ENCODE measurements at places on chromosomes 12 and 14.

DNA sequence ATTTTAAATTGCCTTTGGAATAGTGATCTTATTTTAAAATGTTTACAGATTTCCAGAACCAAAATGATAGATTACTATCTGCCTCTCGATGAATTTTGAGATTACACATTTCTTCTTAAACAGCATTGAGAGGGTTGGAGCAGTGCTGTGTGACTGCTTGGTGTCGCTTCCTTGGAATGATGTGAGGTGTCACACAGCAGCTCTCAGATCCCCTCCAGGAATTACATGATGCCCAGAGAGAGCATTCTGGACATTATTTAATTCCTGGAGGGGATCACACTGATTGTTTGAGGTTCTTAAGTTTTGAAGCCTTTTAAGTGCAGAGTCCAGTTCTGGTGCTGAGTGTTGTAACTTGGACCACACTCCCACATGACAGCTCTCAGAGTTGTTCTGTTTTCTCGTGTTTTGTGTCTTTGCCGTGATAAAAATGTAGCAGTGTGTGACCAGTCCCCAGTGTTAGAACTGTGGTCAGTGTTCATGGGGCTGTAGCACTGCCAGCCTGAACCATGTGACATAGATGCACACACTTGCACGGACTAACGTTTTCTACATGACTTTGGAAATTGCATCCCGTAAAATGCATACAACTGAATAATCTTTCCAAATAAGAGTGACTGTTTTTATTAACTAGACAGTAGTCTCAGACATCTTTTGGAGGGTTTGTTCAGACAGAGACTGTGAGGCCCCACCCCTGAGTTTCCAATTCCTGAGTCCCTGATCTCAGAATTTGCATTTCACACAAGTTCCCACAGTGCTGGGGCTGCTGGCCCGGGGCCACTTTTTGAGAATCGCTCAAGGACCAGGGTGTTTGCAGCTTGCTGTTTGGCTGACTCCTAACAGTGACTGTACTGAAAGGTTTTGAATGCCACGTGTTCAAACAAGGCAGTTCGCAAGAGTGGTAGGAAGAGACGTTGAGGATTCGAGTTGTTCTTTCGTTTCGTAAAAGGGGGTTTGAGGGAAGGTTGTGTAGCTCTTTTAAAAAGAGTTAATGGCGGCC lies 26.0 kb downstream of the XRCC3 start:
- DNase-seq, result no peak

DNA sequence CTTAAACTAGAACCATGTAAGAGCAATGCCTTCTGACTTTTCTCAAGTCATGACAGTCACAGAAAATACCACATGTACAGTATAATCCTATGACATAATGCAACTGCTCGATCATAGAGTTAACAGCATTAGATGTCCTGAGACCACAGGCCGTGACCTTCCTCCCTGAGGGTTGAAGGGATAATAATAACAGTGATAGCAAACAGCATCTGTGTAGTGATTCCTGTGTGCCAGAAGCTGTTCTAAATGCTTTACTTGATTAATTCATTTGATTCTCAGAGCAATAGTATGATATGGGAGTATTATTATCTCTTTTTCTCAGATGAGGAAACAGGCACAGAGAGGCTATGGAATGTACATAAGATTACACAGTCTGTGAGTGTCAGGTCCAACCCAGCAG lies 53.2 kb downstream of the SLC35F4 start:
- no peak for DNase-seq

GRCh38 chr12:93287149-93287548 lies 90.6 kb upstream of the NUDT4 start:
- no peak for DNase-seq

DNA sequence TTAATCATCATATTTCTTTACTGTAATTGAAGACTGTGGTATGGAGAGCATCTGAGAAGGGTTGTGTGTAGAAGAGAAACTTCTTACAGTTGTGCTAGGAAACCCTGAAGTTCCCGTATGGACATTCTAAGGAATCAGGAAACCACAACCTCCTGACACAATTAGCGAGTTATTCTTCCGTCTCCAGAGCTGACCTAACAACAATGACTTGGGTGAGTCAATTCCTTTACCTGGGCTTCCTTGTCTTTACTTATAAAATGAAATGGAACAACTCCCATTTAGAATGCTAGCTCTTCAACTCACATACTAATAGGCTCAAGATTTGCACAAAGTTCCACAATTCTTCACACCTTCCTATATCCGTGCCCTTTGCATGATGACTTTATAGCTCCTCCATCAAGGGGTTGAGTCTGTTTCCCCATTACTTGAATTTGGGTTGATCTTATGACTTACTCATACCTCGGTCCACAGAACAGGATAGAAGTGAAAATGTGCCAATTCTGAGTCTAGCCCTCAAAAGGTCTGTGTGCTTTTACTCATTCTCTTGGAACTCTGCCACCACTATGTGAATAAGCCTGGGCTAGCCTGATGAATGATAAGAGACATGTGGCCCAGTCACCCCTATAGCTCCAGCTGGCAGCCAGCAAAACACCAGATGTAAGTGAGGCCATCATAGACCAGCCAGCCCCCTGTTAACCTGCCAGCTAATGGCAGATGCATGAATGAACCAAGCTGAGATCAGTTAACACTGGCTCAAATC lies 459.4 kb downstream of the ETNK1 start:
- DNase-seq, result no peak

DNA sequence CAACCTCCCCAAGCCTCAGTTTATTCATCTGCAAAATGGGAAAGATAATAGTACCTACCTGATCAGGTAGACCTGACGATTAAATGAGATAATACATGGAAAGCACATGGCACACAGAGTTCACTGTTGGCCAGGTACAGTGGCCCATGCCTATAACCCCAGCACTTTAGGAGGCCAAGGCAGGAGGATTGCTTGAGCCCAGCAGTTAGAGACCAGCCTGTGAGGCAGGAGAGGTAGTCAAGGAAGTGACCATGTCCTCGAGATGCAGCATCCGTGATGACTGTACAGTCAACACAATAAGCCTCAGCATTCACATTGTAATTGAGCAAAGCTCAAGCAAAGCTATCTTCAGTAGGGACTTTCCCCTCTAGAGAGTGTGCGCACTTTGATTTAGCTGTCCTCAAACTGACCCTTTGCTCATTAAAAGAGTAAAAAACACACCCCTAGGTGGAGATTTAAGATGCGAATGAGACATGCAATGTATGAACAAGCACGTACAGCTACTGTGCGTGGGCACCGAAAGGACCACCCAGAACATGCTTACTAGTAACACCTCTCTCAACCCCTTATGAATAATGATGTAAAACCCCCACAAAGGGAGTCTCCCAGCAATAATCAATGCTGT lies 9.9 kb downstream of the ISCU start:
- DNase-seq, result no peak

GRCh38 chr14:88005050-88005481 lies at the start of gene GPR65:
GPR65 (plus strand) TSS chr14:88005135; CDS start chr14:88010848, 5,713 bp downstream.
- DNase-seq, result no peak

DNA sequence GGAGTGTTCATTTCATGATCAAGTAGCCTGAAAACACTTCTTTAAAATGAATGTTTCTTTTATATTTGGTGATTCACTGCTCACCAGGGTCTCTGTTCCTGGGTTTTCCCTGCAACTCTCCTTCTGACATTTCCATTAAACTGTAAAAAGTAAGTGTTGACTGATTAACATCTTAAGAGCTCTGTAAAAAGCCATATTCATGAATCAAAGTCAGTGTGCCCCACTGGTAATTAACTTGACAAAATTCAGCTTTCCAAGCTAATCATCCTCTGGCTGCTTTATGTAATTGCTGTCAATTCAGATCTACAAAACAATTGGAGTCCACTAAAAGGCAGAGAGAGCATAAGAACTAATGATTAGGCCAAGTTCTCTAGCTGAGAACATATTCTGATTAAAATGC lies 41.6 kb downstream of the CNTN1 start:
- DNase-seq, result no peak

DNA sequence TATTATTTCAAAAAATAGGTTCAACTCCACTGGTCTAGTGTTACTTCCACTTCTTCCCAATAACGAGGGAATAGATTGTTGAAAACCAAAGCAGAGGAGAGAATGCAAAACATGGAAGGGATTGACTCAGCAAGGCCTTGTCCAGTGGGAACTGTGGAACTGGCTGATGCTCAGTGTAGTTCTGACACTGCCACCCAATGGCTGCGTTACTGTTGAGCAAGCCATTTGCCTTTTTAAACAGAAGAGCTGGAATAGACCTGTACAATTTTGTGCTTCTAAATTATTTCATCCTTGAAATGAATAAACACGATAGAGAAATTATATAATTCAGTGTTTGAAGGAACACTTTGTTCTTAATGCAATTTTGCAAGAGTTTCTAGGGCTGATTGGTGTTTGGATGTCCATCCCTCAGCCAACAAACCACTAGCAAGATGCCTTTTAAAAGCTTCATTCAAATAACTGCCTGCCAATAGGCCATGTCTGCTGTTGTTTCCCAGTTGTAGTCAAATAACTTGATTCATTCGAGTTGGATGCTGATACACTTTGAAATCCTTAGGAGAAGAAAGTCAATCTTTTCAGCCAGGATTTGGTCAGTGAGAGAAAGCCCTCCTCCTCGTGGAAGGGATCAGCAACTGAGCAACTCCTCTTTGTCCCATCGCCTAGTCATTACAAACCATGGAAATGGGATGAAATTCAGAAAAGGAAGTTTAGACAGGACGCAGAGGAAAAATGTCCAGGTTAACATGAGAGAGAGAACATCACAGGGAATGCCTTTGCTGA lies 7.3 kb upstream of the MGP start:
- no peak for DNase-seq

GRCh38 chr12:132909030-132909368 lies 21.6 kb upstream of the CHFR start:
- DNase-seq, result no peak

DNA sequence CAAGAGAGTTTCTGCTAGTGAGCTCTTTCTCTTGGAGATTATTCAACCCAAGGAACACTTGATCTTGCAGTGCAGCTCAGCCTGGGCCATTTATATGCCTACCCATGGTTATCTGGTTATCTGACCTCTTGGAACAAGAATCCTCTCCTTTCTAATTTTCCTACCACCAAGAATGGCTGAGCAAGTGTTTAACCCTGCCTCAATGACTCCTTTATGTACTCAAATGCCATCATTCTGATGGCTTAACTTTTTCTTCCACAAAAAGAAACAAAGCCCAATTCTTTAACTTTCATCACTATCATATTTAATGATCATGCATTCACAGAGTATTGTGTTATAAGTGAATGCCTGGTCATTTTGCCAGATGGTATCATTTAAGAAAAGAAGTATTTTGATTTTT lies 67.8 kb downstream of the TMEM117 start:
- no peak for DNase-seq

DNA sequence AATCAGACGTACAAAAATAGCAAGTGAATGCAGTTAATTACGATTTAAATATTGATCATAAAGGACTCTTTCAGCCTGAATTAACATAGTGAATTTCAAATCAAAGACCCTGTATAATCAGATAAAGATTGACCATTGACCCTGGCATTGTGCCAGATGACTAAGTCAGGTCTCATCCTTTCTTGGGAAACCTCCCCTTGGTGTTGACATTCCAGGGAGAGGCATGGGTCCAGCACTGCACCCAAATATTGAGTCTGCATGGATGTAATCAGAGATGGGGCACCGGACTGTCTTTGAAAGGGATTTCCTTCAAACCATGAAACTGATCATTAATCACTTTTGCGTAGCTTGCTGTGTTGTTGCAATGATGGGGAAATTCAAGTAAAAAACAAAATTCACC lies 1138.2 kb downstream of the BCL11B start:
- no peak for DNase-seq

- no peak for DNase-seq
These were observed 68.2 kb upstream of the E2F7 start for GRCh38 chr12:77133566-77133965.

GRCh38 chr14:104086210-104086660 lies 735 bp downstream of the ASPG start:
- no peak for DNase-seq

GRCh38 chr14:73323896-73324399 lies 86.6 kb downstream of the PAPLN start:
- DNase-seq, result no peak

- DNase-seq, result no peak
These were observed 43.3 kb upstream of the PTPRO start for GRCh38 chr12:15278816-15279658.

DNA sequence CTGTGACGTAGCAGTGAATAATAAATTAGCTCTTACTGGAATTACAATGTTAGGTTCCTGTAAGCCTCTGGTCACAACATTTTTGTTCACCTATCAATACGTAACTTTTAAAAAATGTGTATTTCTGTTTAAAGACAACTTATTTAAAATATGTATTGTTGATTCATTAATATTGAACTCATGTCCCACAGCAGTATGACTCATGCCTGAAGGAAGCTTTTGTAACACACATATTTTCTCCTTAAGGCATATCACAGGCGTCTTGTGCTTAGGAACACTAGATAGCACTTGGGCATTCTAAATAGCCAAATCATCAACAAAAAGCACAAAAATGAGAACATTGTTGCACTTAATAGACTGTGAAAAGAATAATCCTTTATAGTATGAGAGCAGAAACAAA lies 92.5 kb downstream of the GPHN start:
- no peak for DNase-seq

- DNase-seq, result no peak
These were observed 117.6 kb downstream of the CACNA1C start for GRCh38 chr12:2170376-2170775.

DNA sequence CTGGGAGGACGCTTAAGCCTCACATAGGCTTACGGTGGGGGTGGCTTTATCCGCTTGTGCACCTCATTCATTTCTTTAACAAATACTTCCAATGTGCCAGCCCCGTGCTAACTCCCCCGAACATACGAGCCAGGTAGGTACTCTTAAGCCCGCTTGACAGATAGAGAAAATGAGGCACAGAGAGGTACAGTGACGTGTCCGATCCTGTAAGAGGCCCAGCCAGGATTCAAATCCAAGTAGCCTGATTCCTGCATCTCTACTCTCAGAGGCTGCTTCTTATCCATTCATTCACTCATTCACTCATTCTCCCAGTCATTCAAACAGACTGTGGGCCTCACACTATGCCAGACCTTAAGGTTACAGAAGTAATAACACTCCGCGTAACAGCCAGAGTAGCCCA lies 477 bp downstream of the OAS3 start:
- DNase-seq, result no peak

DNA sequence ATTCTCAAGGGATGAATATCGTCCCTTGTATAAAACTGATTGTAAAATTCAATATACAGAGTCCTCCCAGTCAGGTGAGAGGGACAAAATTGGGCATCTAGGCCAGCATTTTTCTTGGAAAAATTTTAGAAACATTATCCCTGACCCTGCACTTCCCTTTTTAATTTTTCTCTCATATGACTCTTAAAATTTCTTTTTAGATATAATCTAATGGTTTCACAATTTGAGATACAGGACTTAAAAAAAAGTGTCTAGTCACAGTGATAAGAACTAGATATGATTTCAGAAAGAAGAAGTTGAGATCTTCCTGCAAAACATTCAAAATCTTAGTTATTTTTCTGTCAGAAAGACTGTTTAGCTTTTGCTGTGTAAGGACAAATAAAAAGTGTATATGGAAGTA lies 270.8 kb upstream of the PPFIA2 start:
- no peak for DNase-seq

DNA sequence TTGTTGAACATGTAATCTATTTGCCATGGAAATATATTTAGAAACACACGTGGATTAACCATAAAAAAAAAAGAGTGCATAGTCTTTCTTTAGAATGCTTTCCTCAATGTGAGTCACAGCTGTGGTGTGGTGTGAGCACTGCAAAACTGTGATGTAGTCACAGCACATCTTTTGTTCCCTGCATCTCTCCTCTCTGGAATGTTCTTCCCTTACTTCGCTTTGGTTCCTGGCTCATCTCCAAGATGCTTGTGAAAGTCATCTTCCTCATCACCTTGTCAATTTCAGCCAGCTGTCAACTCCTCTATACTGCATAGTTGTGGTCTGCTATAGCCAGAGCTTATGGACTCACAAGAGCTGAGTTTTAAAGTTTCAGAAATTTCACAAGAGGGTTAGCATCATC lies 60.2 kb downstream of the STAB2 start:
- DNase-seq, result no peak

All from stimulated activated CD8-positive, alpha-beta memory T cell treated with anti-CD3 and anti-CD28 coated beads, Interleukin-7, amount 100 ng/mL, for 1 hour (primary cell).